ENCODE measurements at places on chromosomes 1 and 21.

DNA sequence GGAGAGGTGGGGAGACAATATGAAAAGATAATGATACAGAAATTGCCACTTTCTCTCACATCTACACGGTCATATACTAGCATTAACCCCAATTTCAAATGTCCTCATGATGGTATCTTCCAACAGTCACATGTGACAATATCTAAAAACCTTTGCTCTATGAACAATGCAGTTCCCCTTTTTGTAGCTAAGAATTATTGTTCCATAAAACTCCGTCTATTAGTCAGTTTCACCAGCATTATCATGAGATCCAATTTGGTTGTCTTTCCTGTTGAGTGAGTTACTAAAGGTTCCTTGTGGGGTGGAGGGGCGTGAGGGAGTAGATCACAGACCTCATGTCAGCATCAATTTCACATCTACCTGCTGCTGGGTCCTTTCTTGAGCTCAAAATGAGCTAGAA is 1.7 kb downstream of the TIAM1 start:
- DNase-seq: peak; percentile 32

DNA sequence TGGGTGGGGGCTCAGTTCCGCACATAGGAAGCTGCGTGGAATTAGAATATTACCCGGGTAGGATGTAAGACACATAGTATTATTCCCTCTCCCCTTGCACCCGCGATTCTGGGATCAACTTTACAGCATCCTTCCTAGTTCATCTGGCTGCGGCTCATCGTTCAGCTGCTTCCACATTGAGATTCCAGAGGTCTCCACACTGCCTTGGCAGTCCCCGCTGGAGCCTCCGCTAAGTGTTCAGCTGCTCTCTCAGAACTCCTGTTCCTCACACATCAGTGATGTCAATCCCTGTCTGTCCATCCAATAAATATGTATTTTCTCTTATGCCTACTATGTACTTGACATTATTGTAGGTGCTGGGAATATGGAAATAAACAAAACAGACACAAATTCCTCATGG is 135.6 kb upstream of the SYT6 start:
- no peak for DNase-seq

GRCh38 chr1:180923021-180923841 is 10.5 kb downstream of the KIAA1614 start:
- DNase-seq: peak; percentile 58

DNA sequence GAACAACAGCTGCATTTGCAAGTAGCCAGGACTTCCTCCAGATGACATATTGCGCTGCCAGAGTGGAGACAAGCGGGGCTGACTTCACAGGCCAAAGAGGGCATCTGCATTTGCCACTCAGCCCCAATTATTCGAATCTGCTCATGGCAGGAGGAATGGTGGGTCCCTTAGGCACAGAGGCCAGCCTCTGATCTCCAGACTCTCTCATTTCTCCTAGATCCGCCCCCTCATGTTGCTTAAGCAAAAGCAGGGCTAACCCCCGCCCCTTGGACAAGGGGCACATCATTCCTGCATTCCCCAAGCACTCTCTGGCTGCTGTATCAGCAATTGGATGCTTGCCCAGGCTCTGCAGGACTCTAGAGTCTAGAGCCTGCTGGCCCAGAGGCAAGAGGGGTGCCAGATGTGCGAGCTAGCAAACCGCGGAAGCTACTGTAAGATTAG is 262.4 kb downstream of the ST6GALNAC3 start:
- no peak for DNase-seq

DNA sequence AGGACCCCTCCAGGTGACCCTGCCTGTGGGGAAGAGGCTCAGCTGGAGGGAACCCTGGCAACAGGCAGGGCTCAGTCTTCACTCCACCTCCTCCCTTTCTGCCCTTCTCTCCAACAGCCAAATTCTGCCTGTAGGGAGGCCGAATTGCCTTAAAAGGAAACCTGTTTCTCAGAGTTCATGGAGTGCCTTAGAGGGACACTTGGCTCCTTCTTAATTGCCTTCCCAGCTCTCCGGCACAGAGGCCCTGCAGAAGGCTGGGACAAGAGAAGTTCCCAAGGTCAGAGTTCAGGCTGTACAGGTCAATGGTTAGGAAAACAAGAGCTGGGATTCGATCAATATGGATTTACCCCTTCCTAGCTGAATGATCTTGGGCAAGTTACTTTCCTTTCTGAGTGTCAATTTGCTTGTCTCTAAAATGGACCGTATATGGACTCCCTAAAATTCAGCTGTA is 6.2 kb downstream of the CSRP1 start:
- DNase-seq: no peak

GRCh38 chr1:241235256-241235897 is 121.6 kb downstream of the RGS7 start:
- no peak for DNase-seq

DNA sequence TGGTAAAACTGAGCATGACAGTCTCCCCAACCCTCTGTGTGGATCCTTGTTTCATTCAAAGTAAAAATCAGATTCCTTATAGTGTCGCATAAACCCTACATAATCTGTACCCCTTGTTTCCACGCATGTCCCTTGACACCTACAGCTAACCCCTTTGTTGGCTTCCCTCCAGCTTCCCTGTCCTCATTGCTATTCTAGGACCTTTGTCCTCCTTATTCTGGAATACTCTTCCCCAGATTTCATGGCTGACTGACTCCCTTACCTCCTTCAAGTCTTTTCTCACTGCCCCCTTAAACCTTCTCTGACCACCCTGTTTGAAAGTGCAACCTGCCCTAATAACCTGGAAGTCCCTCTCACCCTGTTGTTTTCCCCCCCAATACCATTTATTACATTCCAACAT is 4.0 kb downstream of the RNF11 start:
- DNase-seq: no peak

GRCh38 chr1:201085902-201086735 is 26.1 kb downstream of the CACNA1S start:
- DNase-seq: peak; percentile 78

DNA sequence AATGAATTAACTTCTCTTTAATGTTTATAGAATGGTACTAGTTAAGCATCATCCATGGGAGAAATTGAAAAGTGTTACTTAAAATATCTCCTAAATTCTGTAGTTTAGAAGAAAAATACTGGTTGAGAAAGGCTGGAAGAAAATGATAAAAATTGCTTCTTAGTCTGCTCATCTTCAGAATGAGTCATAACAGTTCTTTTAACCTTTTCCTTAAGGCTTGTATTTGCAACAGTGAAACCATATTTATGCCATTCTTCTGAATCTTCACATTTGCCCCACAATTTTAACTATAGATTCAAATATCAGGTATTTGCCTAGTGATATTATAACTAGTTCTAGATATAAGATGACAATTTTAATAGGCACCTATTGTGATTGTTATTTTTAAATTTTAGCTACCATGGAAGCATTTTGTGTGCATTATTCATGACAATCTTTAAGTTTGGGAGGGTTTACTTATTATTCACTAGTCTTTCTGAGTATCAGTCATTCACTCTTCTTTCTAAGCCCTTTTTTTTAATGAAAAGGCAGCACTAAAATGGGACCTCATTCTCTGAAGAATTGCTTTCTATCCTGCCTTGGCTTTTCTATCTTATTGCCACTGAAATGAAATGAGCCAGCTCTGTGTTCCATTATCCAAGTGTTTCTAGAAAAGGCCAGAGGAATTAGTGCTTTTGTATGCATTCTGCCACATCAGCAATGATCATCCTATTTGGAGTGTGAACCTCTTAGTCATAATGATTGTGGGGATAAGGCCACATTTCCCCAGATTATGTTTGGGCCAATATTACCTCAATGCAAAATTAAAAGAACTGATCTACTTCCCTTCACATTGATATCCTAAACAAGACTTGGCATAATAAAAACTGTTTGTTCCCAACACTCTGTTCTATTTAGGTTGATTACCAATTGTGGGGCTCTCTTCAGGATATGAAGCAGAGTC is 58.4 kb downstream of the SAMSN1 start:
- DNase-seq: no peak

DNA sequence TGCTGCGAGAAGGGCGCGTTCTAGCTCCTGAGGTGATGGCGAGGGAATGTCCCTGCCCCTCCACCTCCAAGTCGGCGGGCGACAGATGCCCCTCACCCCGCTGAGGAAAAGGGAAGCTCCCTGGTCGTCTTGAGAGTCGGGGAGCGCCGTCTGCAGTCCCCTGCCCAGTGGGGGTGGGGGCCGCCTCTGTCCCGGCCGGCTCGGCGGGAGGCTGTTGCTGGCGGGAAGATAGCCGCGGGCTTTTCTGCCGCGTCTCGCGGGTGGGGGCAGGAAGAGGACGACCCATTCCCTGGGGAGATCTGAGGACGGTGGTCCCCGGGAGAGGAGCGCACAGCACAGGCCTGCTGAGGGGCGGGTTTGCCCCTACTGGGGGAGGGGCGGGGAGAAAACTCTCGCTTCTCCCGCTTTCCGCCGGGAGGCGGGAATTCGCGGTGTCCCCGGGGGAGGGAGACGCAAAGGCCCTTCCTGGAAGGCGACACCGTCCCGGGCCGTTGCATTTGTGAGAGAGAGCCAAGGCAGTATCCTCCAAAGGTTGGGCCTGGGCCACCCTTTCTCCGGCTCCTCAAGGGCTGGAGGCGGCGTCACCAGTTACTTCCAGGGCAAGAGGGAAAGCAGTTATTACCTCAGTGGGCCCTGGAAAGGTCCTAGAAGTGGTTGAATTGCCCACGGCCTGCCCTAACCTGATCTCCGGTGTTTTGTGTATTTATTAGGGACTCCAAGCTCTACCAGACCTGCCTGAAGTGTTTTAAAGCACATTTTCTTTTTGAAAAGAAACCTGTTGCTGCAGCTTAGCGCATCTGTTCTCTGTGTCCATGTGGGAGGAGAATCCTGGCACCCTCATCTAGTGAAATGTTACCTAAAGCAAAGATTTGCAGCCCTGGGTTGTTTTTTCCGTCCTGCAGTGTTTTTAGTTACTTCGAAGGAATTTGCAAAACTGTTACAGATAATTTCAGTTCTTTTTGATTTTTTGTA is 648 bp downstream of the S100PBP start:
- peak; percentile 71 for DNase-seq

GRCh38 chr1:147156642-147157041 is 15.6 kb downstream of the PRKAB2 start:
- DNase-seq: no peak

- DNase-seq: no peak
These were observed 23.1 kb upstream of the EPB41 start for GRCh38 chr1:28891256-28891655.

DNA sequence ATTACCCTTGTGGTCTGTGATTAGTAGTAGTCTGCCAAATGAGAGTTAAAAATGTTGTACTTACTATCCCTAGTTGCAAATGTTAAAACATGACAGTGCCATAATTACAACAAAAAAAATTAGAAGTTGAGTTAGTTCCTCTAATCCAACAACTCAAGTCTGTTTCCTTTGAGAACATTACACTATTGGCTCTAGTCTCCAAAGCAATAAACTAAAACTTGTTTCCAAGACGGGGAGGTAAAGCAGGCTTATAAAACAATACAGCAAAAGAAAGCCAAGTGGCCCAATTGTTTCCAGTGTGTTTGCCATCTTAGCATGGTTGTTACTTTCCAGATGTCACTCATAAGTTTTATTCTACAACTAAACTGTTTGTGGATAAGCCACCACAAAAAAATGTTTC is 11.6 kb downstream of the KYAT3 start:
- DNase-seq: no peak

DNA sequence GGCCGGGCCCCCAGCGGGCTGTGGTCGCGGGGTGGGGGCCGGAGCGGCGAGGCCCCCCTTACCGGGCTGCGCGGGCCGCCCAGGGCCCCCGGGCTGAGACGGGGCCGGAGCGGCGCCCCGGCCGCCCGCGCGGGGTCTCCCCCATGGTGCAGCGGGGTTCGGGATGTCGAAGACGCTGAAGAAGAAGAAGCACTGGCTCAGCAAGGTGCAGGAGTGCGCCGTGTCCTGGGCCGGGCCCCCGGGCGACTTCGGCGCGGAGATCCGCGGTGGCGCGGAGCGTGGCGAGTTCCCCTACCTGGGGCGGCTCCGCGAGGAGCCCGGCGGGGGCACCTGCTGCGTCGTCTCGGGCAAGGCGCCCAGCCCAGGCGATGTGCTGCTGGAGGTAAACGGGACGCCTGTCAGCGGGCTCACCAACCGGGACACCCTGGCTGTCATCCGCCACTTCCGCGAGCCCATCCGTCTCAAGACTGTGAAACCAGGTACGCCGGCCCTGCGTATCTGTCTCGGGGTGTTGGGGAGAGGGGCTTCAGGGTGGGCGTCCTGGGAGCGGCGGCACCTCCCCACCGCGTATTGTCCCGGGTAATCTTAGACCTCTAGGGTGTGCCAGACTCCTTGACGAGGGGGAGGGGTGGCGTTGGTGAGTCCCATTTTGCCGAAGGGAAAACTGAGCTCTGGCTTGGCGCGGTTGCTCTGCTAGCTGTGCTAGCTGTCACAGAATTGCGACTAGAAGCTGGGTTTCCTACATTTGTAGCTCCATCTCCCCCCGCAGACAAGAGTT is 745 bp downstream of the MAGI3 start:
- DNase-seq: peak; percentile 32

DNA sequence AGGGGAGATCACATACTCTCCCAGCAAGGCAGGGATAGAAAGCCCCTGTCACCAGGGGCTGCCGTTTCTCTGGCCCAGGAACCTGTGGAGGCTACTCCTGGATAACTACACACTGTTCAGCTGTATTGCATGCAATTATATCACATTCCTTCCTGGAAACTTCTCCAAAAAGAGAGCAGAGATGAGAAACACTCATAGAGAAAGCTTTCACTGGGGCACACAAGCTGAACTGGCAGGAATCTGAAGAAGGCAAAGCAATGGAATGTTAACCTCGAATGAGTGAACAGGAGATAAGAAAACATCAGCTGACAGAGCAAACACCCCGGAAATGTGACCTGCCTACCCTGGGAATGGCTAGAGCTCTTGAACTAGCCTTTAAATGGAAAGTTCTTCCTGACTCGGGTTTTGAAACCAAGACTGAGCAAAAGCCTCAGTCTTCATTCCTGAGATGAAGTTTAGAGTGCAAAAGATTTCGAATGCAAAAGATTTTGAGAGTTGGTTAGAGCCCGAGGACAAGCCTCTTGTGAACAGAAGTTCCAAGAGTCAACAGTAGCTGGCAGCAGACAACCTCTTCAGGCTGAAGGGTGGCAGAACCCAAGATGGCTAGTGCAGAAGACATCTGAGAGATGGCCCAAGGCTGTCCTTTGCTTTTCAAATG is 32.3 kb downstream of the CCN1 start:
- peak; percentile 59 for DNase-seq

GRCh38 chr1:176058686-176059085 is 148.4 kb downstream of the COP1 start:
- DNase-seq: no peak

GRCh38 chr21:35011681-35012080 is 37.4 kb downstream of the RUNX1 start:
- peak; percentile 48 for DNase-seq

DNA sequence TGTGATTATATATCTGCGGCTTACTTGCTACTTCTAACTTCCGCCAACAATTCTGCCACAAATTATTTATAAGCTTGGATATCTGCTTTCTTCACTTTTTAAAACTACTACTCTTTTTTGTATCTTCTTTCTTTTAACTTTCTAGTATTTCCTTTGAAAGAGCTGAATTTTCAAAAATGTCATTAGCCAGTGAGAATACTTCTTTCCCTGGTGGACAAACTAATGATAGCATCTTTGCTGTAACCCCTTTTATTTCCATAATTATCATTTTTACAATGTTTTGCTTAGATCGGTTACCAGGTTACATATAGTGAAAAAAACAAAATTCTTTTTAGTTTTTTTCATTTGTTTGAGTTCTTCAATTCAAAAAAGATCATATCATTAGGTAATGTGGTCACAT is 355.9 kb upstream of the ADGRL4 start:
- DNase-seq: no peak

All from hematopoietic multipotent progenitor cell treated with erythropoietin and hydrocortisone succinate and interleukin-3 and kit ligand, for 6 days (in vitro differentiated cells).